Cardiac fibroblast (primary cell): ENCODE measurements at places on chromosomes 7 and 10.

GRCh38 chr10:30231071-30231652, 117.9 kb downstream of the MTPAP start:
- DNase-seq: no peak

DNA sequence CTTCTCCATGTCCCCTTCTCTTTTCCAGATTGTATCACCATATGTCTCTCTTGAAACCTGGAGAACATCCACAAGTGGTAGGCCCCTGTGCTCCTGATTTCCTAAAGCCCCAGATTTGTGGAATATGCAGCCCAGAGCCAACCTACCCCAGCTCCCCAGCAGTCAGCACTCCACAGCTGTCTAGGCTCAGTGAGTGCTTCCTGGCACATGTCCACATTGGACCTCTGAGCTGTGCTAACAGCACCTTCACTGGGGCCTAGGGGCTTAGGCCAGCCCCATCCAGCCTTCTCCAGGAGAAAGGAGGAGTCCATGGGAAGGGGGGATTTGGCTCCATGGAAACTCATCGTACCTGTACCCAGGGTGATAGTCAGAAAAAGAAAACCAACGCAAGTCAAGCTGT, 192.7 kb downstream of the FGFR2 start:
- no peak for DNase-seq

DNA sequence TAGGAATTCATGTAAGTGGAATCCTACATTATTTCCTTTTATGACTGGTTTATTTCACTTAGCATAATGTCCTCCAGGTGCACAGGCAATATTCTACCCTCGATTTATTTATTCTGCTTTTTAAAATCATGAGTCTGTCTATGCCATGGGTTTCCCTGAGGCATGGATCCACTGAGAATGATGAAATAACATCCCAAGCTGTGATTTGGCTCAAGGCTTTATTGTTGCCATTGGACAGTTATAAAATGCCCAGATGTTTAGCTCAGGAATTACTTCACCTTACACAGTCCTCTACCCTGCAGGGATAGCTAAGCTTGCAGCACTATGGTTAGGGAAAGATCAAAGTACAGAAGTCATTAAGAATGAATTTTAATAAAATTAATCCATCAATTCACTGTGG, 219.5 kb downstream of the FRMD4A start:
- no peak for DNase-seq

GRCh38 chr7:372932-373791, 83.2 kb downstream of the FOXL3 start:
- no peak for DNase-seq

DNA sequence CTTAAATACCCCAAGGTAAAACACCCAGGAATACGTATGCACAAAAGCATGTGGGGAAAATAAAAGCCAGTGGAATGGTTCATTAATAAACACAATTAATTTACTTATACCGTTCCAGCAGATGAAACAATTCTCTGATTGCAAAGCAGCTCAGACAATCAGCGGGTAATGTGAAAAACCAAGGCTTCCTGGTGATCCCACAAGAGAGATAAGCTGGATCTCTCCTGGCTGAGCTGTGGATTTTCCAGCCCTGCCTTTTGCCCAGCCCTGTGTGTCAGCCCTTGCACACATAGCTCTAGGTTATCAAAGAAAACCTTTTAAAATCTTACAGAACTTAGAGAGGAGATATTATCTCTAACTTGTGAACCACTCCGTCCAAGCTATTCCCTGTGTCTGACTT, 1010.7 kb upstream of the AUTS2 start:
- no peak for DNase-seq

DNA sequence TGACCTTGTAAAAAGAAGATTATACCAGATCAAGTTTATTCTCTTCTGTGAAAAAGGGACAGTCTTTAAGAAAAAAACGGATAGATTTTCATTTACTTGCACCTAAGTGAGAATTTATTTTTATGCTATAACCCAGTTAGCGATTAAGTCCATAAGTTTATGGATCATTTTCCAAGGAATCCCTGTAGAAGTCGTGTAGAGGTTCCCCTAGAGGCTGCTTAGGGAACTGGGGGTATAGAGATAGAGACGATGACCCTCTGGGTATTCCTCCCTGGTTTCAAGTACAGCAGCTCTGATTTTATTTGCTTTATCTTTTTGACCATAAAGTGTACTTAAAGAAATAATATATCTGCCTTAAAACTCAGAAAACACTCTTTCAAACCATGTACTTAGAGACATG, 648.4 kb upstream of the LRRTM3 start:
- no peak for DNase-seq

- no peak for DNase-seq
Observed at GRCh38 chr7:3010161-3010560, 33.5 kb downstream of the CARD11 start.

GRCh38 chr7:92520024-92520423, 8.3 kb downstream of the PEX1 start:
- DNase-seq: no peak

DNA sequence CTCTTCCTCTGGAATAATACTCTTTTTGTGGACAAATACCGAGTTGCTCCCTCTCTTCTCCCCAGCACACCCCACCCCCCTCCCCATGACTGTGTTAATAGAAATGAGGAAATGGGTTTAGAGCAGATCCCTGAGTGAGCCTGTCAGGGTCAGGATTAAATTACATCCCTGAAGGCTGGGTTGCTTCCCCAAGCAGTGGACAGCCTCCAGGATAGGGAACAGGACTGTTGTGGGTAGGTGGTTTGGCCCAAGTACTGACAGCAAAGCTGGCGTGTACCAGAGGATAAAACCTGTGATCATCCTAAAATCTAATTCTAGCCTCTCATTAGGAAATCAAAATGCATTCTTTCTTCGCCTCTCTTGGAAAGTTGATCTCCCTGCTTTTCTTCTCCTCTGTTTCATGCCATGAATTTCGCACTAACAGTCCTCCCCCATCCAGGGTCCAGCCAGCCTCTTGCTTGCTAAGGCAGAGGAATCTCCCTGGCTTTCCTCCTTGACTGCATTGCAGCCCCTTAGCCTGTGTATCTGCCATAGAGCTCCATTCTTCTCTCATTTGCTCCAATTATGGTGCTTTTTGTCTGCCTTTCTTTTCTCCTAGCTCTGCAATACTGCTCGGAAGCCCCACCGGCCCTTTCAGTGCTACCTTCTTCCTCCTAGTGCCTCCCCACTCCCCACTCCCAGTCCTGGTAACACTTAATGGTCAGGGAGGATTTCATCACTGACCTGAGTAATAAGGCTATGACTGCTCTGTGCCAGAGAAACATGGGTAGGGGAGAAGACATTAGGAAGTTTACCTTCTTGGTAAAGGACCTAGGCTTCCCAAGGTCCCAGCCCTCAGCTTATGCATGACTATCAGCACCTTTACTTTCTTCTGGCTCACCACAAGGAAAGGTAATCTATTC, 8.4 kb downstream of the LRRC4 start:
- peak; percentile 56 for DNase-seq

- no peak for DNase-seq
Observed at GRCh38 chr10:120783867-120784266, 67.3 kb upstream of the WDR11 start.

DNA sequence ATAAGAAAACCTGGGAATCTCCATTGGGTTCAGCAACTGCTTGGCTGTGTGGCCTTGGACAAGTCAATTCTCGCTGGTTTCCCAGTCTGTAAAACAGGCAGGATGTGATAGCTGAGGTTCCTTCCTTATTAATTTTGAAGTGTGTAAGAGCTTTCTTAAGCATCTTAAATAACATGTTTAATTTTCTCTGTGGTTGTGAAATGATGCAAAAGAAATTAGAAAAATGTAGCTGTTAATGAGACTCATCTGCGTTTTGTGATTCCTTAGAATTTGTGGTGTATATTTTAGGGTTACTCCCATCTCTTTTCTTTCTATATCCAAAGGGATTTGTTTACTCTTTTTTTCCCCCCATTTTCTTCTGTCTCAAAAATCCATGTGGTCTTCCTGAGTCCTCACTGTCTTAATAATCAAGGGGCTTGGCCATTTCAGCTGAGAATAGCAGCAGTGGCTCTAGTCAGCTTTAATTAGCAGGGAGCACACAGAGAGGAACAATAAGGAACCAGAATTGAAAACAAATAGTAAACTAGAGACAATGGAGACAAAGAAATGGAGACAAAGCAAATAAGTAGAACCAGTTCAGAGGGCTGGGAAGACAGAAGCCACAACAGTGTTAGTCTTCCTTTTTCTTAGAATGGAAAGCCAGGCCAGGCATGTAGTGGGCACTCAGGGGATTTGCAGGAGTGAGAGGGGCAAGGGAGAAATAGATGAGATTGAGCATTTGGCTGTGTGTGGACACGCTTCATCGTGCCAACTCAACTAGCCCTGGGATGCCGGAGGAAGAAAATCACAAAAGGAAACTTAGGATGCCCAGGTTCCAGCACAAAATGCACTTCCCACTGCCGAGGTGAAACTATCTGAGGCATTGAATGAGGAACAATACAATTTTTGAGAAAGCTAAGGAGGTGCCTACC, 93.9 kb downstream of the CHN2 start:
- no peak for DNase-seq

GRCh38 chr7:16669581-16669980, 23.6 kb downstream of the BZW2 start:
- peak; percentile 60 for DNase-seq

GRCh38 chr7:155310425-155311114, 12.9 kb downstream of the INSIG1 start:
- no peak for DNase-seq

GRCh38 chr10:5665373-5666007, 905 bp downstream of the ASB13 start:
- no peak for DNase-seq

- DNase-seq: no peak
Observed at GRCh38 chr10:78898341-78899097, 170.2 kb upstream of the ZMIZ1 start.

DNA sequence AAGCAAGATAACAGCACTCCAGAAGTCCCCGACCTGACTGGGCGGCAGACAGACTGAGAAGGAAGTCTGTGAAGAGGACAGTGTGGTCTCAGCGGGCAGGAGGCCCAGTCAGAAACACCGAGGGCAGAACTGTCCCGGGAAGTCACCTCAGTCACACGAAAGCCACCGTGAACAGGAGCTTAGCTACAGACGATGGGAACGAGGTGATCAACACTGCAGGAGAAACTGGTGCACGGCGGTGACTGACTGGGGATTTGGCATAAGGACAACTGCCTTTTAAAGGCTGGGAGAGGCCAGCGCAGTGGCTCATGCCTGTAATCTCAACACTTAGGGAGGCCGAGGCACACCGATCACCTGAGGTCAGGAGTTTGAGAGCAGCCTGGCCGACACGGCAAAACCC, 217.8 kb downstream of the PTPRN2 start:
- DNase-seq: no peak

DNA sequence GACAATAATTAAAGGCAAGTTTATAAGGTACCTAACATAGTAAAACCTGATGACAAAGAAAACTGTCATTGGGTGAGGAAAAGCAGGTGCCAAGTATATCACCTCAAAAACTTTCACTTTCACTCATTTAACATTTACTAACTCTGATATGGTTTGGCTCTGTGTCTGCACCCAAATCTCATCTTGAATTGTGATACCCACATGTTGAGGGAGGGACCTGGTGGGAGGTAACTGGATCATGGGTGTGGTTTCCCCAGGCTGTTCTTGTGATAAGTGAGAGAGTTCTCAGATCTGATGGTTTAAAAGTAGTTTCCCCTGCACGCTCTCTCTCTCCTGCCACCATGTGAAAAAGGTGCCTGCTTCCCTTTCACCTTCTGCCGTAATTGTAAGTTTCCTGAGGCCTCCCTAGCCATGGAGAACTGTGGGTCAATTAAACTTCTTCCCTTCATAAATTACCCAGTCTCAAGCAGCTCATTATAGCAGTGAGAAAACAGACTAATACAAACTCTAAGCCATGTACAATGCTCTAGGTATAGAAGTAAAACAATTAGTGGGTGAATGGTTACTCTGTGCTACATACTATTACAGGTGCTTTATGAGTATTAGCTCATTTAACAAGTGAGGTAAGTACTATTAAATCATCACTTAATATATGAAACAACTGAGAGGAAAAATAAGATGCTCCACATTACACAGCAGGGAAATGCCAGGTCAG, 199.0 kb downstream of the CHCHD3 start:
- no peak for DNase-seq

- DNase-seq: no peak
Observed at GRCh38 chr10:113165673-113166072, 215.6 kb downstream of the TCF7L2 start.

GRCh38 chr10:48567346-48567745, 37.5 kb downstream of the ARHGAP22 start:
- DNase-seq: no peak

DNA sequence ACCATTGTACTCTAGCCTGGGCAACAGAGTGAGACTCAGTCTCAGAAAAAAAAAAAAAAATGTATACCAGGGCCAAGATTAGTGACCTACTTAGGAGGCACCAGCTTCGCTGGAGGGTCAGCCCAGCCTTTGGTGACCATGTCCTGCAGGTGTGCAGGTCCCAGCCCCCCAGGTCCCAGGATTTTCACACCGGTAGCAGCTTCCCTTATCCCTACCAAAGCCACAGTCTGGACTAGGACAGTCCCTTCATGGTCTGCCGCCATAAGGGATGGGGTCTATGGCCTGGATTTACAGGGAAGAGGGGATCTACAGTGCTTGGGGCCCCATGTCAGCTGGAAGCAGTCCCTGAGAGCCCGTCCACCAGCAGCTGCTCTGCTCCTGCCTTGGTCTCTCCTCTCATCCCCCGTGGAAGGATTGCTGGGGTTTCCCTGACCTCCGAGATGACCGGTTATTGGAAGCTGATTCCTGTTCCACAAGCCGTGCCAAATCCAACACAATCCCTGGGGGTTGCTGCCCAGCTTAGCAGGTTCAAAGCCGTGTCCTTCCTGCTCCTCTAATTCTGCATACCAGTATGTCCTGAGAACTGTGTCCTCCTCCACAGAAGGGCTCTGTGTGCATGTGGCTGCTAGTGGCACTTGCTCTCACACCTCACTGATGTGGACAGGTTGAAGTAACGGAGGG, 11.0 kb upstream of the NDUFB2 start:
- no peak for DNase-seq

GRCh38 chr7:47438411-47439029, 143.4 kb downstream of the TNS3 start:
- DNase-seq: no peak

DNA sequence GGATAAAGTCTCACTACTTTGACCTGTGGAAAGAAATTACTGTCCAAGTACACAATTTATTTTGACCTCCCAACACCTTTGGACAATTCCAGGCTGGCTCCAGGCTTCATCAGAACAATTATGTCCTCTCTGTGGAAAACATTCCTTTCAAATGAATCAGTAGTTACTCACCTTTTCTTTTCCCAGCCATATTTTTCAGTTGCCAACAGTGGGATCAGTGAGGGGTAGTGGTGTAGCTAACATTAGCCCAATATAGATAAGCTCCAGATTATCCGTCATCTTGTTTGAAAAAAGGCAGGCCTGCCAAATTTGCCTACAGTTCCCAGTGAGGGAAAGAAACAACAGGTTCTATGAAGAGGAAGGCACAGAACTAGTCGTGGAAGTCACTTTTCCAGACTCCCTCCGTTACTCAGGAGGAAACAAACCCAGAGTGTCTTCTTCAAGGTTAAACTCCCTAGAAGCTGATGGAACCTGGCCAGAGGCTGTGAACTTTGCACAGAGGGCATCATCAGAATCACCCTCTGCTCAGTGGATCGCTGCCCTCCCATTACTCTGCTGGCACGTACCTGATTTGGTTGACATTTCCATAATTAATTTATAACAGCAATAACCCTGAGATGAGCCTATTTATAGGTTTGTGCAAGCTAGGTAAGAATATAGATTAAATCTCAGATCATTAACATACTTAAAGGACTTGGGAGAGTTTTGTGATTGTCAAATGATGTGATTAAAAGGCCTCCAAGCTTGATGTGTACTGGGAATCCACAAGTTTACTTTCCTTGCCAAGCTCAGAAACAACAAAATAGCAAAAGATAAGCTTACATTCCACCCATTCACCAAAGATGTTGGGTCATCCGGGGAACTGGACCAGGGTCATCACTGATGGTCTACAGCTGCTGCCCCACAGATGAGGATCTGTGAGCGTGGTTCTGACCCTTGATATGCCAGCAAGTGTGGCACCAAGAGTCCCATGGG, 654.6 kb upstream of the GALNT17 start:
- peak; percentile 16 for DNase-seq
